Stomach (tissue), 19 donors: ENCODE measurements at places on chromosomes 3 and 15. TPM values are rescaled to one million over a fixed set of nuclear protein-coding genes. Genes with fewer than 3 reads are reported as not detected.
A peak's percentile ranks its signal among the peaks of the same experiment; 100 is the strongest.

DNA sequence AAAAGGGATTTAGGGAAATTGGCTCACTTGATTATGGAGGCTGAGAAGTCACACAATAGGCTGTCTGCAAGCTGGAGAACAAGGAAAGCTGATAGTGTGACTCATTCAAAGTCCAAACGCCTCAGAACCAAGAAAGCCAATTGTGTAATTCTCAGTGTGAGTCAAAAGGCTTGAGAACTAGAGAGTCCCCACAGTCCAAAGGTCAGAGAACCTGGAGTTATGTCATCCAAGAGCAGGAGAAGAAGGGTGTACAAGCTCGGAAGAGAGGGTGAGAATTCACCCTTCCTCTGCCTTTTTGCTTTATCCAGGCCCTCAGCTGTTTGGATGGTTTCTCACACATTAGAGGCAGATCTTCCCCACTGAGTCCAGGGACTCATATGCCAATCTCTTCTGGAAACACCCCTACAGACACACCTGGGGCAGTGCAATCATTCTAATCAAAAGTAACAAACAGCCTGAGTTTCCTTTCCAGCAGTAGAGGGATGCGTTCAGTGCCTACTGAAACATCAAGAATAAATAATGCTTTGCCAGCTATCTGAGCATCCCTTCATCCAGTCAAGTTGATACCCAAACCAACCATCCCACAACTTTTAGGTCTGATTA lies 271.5 kb downstream of the SATB1 start:
- DNase-seq: no peak

- DNase-seq: no peak
These were observed 39.4 kb downstream of the WWTR1 start for GRCh38 chr3:149618151-149619123.

- no peak for DNase-seq
These were observed 136.0 kb downstream of the KCNMB2 start for GRCh38 chr3:178672275-178672674.

DNA sequence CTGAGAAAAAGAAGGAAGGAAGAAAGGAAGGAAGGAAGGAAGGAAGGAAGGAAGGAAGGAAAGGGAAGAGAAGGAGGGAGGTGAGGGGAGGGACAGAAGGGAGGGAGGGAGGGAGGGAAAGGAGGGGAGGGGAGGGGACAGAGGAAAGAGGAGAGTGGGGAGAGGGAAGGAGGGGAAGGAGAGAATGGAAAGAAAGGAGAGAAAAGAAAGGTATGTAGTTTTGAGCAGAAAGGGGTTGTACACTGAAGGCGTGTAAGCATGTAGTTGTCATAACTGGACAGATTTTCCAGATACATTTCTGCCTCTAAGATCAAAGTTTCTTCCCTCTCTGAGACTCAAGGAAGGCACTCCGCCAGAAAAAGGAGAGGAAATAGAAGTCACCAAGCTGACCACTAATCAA lies 113.4 kb upstream of the KBTBD8 start:
- DNase-seq: no peak

- DNase-seq: peak; percentile 11
These were observed 296.0 kb downstream of the NAALADL2 start for GRCh38 chr3:175155172-175155571.

DNA sequence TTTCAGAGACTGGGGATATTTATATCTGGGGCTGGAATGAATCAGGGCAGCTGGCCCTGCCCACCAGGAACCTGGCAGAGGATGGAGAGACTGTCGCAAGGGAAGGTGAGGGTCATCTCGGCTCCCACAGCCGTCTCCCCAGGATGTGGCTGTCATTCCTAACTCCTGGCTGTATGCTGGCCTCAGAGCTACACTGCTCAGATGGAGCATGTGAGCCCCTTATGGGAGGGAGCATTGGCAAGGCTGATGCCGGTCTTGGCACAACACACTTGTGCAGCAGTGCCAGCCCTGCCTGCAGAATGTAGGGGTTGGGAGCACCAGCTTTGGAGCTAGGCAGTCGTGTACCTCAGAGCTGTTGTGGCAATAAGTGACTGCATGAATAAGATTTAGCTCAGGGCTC lies 5.2 kb downstream of the RCCD1 start:
- DNase-seq: peak; percentile 71

GRCh38 chr3:107394502-107394901 lies 17.3 kb downstream of the CCDC54 start:
- DNase-seq: no peak

GRCh38 chr3:166877971-166878370 lies 502.1 kb downstream of the ZBBX start:
- DNase-seq: no peak

DNA sequence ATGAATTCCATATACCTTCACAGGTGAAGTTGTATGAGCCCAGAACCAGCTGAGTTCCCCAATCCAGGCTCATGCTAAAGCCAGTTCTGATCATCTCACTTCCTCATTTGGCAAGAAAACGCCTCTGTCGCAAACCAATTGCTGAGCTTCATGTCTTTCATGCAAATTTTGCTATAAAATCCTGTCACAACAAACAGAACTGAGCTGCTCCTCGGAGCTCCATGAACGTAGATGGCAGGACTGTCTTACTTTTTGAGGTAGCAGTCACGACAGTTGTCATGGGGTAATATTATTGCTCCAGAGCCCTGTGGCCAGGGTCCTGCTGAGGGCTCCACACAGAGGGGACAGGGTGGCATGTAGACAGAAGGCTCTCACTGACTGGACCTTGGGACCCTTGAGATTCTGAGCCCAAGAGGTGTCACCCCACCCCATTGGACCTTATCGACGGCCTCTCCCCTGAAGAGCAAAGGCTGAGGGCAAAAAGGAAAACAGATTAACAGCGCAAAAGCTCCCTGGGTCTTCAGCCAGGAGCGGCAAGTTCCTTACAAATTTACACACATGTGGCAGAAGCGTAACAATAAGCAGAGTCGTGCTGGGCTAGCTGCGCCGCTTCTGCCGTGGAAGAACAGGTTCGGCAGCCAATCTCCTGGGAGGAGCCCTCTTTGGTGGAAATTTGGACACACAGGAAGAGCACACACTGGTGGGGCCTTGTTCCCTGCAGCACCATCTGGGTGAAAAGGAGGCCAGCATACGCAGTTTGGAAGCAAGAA lies 249.2 kb downstream of the OPA1 start:
- DNase-seq: peak; percentile 70

DNA sequence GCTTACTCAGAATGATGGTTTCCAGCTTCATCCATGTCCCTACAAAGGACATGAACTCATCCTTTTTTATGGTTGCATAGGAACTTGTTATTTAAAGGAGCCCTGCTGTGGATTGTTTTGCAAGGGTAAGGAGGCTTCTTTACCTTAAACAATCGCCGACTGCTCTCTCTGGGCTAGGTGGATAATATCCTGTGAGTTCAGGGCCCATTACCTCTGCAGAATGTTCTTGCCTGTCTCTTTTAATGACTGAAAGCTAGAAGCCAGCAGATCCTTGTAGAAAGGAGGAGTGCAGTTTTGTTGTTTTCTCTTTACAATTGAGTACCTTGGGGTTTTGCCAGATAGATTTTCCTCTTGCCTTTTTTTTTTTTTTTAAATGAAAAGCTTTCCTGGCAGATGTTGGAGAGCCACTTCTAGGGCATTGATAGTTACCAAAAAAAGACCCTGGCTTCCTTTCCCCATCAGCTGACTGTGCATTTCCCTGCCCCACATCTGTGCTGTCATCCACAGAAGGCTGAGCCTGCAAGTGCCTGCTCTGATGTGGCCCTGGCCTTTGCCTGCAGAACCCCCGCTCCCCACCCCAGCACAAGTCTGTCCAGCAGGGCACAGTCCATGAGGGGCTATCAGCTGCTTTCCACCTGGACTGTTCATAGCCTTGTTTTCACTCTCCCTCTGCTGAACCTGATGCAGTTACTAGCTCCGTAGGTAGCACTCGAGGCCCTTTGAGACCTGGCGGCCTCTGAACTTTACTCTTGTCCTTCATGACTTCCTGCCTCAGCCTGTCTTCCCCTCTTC lies 113.1 kb downstream of the CHCHD6 start:
- peak; percentile 28 for DNase-seq

GRCh38 chr15:74202452-74203401 lies at the start of gene STRA6:
Gene STRA6 (minus strand): TSS chr15:74202787. CDS start chr15:74202267, 520 bp downstream.
- peak; percentile 87 for DNase-seq

- no peak for DNase-seq
These were observed 12.6 kb downstream of the KAT2B start for GRCh38 chr3:20052851-20053250.

GRCh38 chr15:94070356-94071295 lies 160.7 kb upstream of the MCTP2 start:
- peak; percentile 27 for DNase-seq

DNA sequence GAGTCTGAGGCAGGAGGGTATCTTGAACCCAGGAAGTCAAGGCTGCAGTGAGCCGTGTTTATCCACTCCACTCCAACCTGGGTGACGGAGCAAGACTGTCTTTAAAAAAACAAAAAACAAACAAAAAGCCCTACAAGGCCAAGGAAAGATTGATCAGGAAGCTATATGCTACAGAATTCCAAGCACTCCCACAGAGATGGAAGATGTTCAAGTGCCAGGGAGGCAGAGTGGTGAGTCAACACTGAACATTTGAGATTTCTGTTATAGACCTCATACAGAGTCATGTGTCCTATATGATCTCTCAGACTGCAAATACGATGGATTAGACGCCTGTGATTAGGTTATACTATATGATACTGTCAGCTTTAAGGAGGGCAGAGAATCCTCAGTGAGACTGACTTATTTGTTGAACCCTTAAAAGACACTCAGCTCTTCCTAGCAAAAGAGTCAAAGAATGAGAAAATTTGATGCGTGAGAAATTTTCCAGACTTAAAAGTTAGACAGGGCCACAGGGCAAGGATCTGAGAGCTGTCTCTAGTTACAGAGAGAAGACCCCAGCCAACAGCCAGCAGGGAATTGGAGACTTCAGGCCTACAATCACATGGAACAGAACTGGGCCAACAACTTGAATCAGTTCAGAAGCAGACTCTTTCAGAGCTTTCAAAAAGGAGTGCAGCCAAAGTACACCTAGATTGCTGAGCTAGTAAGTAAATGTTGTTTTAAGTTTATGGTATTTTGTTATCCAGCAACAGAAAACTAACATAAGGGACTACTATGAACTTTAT lies 107.6 kb downstream of the PIK3CB start:
- peak; percentile 13 for DNase-seq

DNA sequence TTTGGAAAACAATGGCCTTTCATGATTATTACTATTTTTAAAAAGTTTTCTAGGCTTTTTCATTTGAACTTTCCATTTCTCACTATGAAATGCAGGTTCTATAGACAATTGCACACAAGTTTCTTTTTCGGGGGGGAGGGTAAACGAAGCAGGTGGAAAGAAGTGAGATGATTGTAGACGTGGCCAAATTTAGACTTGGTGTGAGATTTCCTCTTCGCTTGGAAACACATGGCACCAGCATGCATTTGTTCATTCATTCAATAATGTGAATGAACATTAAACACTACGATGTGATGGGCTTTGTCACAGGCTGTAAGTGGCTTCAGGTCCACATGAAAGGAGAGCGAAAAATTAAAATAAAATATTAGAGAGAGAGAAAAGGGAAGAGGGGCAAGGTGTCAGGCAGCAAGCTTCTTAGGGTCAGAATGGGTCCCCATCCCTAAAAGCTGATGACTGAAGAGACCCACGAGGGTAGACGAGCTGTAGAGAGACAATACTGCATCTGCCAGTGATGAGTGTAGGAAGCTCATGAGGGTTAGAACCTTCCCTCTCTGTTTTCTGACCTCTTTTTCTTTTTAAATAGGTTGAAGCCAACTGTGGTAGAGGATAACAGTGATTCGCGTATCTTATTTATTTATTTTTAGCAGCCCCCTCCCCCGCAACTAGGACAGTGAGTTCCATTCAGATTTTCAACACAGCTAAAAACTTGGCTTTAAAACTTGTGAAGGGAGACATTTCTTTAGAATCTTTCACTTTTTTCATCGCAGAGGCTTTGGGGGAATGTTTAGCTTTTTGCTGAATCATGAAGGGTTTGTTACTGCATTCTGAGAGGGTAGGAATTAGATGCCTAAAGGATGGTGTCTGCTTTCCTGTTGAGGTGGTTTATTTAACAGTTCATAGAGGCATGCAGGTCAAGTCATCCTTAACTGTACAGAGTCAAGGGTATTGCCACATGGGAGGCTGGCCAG lies 36.2 kb downstream of the GAP43 start:
- peak; percentile 39 for DNase-seq

DNA sequence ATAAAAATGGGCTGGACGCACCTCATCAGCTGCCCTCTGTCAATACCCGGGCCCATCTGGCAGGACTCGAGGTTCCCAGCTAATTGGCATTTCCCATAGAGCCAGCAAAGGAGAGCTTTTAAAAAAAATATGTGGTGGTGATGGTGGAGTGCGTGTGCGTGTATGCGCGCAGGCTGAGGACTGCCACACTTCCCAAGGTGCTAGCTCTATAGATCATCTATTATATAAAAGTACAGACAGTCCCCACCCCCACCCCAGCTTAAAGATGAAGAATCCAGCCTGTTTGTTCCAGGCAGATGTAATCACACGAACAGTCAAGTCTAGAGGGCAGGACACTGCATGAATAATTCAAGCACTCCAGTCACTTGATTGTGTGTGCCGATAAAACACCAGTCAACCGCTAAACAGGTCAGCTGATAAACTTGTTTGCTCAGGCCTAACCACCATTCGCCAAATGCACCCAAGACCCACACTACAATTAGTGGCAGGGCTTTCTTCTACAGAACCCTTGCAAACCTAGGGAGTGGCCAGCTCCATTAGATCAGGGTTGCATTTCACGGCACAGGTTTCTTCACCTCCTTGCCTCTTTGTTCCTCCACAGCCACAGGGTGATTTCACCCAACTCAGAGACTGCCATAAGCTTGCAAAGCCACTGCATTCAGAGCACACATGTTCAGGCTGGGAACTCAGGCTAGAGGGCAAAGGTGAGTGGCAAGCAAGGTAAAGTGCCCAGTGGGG lies 5.8 kb downstream of the TLE3 start:
- DNase-seq: peak; percentile 63

DNA sequence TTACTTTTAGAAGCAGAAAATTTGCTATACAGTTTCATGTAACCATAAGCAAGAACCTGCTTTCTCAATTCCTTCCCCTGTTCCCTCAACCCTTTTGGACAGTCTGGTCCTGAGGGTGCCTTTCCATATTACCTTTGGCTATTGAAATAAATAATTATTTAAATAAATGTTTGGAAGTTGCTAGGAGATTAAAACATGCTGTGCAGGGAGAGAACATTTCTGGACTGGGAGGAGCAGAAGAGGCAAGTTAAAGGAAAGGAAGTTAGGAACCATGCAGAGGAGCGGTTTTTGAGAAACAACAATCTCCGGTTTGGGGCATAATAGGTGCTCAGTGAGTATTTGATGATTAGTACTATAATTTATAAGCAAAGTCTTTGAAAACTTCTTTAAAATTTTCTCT lies 41.8 kb downstream of the ZNF609 start:
- DNase-seq: no peak

DNA sequence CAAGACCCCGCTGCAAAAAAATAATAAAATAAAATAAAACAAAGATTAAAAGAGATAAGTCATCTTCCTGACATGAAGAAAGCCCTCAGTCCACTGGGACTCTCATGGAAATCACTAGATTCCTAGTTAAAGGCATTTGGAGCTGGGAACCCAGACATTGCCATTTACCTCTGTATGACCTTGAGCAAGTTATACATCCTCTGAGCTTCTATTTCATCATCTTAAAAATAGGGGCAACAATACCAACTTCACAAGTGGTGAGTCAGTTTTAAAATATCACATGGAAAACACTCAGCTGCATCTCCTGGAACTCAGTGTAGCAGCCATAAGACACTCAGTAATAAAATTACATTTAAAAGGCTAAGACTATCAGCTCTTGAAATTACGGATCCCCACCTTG lies 334.8 kb downstream of the ERC2 start:
- no peak for DNase-seq

GRCh38 chr3:192564611-192565010 lies 162.7 kb downstream of the FGF12 start:
- no peak for DNase-seq

- no peak for DNase-seq
These were observed 55.3 kb upstream of the SLC6A1 start for GRCh38 chr3:10937141-10937825.

CEP97 gene
- 7.6 TPM for total RNA-seq

GPR87 gene
- not detected for total RNA-seq

POPDC2 gene
- total RNA-seq: 9.0 TPM
